CD8-positive, alpha-beta memory T cell (primary cell): ENCODE measurements at places on chromosomes 16 and 17.
A peak's percentile ranks its signal among the peaks of the same experiment; 100 is the strongest.

GRCh38 chr17:7289256-7290032 is 5.0 kb downstream of the YBX2 start:
- no peak overlapping the region for H3K4me3 ChIP-seq
- H3K36me3 ChIP-seq, result no peaks in the 10 kb centered on the region
- peaks cover 6% of the 10 kb centered on the region for H3K4me1 ChIP-seq
- DNase-seq, result no peak

- H3K4me1 ChIP-seq, result peaks cover 17% of the 10 kb centered on the region
- peak; percentile 92 for DNase-seq
- H3K36me3 ChIP-seq, result peaks cover 3% of the 10 kb centered on the region
- H3K27ac ChIP-seq, result no peak overlapping the region
These were observed 9.3 kb downstream of the GIT1 start for GRCh38 chr17:29579866-29580771.

- H3K4me3 ChIP-seq, result no peak overlapping the region
- H3K27me3 ChIP-seq, result no peaks in the 10 kb centered on the region
- H3K4me1 ChIP-seq, result no peaks in the 10 kb centered on the region
- H3K36me3 ChIP-seq, result no peaks in the 10 kb centered on the region
- no peak overlapping the region for H3K27ac ChIP-seq
These were observed 46.9 kb upstream of the NLK start for GRCh38 chr17:27995554-27995953.

DNA sequence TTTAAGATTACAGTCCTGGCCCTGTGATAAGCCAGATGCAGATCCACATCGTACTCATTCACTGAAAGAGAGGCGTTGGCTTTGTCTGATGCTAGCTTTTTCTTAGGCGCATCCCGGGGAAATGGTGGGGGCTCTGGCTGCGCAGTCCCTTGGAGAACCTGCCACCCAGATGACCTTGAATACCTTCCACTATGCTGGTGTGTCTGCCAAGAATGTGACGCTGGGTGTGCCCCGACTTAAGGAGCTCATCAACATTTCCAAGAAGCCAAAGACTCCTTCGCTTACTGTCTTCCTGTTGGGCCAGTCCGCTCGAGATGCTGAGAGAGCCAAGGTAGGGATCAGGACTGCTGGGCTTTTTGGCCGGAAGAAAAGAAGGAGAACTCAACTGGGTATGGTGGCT is 24.0 kb downstream of the POLR2A start:
- DNase-seq, result no peak
- H3K4me1 ChIP-seq, result no peaks in the 10 kb centered on the region
- H3K27ac ChIP-seq, result no peak overlapping the region
- H3K27me3 ChIP-seq, result no peaks in the 10 kb centered on the region
- H3K4me3 ChIP-seq, result no peak overlapping the region
